Vagina (tissue), 2 donors: ENCODE measurements at places on chromosomes 12 and 14.
A peak's percentile ranks its signal among the peaks of the same experiment; 100 is the strongest.

DNA sequence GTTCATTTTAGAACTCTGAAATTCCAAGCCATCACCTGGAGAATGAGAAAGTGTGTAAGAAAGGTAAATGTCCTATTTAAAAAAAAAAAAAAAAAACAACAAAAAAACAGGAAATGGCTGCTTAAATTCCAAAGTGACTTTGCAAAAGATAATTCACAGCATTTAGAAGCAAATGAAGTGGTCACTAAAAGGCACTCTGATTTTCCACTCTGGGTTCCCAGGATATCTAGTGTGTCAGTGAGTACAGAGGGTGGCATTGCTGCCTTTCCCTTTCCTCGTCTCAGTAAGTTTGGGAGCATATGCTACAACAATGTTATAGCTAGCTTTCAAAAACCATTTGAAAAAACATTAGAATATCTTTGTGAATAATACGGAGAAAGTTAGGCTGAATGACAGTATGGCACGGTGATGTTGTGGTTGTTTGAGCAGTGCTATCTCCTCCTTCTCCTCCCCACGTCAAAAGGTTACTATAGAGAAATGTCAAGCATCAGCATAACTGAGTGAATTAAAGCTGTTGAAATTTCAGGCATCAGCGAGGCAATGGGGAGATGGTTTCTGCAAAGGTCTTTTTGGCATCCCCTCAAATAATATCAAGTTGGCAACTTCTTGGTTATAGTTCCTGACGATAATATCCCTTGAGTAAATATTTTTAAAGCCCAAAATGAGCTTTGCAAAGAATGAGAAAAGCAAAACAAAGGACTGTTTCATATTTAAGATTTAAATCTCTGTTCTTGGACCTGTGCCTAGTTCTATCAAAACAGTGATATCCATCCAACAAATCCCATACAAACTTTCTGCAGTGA, 164.5 kb upstream of the E2F7 start:
- no peak for DNase-seq

DNA sequence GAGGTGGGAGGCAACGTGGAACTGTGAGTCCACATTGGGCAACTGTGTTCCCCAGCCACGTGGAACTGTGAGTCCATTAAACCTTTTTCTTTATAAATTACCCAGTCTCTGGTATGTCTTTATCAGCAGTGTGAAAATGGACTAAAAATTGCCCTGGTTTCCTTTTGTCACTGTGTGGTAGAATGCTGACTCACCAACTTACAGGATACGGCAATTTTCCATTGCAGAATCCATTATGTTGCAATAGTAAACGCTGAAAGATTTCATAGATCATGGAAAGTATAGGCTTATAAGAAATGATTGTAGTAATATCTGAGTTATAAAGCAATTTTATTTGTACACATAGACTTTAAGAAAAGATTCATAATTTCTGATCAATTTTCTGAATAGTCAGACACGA, 93.0 kb downstream of the GTF2A1 start:
- no peak for DNase-seq

GRCh38 chr12:50043854-50044253, 13.5 kb upstream of the ASIC1 start:
- DNase-seq: no peak

DNA sequence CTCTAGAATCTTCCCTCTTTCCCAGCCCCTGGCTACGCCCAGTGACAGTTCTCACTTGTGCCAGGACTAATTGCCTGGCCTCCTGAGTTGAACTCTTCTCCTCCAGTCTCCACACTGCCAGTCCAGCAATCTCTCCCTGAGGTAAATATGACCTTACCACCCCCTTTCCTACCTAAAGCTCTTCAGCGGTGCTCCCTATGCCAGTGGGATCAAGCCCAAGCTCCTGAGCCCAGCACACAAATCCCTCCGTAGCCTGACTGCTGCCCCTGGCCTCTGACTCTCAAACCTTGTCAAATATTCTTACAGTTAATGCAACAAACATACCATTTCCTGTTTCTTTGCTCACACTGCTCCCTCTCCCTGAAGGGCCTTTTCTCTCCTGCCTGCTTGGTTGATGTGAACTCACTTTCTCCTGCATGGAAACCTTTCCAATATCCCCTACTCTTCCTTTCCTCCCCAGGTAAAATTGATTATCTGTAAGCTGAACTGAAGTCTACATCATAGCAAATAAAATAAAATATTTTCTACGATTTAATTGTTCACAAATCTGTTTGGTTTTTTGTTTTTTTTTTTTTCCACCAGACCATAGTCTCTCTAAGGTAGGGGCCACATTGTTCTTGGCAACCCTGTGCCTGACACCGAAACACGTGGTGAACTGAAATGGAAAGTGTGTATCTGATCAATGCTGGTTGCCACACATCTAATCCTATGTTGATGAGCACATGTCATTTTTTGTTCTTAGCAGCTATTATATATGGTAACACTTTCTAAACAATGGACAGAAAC, 147.5 kb downstream of the SLC38A6 start:
- DNase-seq: no peak

DNA sequence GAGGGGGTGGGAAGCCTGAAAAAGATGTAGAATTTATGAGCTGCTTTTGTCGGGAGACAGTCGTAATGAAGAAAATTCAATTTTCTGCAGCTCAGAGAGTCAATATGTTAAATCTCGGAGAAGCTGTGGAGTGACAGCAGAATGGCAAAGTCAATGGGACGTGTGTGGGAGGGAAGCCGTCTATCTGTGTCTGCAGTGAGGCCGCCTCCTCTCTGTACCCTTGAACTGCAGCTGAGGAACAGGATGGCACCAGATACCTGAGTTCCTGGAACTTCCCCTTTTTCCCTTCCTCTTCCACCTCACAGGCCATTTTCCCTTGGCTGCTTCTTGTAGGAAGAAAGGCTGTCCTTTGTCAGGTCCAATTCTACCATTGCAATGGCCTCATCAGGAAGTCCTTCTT, 9.3 kb upstream of the CALCOCO1 start:
- DNase-seq: no peak

DNA sequence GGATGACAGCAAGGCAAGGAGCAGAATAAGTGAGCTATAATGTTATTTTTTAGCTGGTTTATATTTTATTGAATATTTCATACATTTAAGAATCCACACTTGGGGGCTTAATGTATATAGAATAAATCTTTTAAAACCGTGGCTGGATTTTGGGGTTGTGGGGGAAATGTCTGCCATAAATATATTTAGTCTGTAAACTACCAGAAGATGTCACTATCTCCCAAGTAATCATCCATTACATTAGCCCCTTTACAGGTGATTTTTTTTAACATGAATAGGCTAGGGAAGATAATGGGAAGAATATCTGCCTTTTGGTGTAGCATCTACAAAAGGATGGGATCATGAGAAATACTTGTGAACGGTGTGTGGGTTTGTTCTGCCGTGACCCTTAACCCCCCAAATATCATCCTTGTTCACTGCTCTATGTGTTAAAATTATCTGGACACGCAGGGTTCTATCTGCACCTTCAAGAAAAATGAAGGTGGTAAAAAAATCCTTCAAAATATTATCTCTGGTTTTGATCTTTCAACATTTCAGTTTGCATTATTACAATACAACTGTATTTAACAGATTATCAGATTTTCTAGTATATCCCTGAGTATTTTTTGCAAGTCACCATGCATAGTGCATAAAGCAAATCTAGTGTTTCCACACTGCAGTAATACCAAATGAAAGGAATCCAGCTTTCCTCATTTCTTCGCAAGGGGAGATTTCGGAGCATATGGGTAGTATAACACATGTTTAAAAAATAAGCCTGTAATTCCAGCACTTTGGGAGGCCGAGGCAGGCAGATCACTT, 8.0 kb upstream of the SLC17A8 start:
- no peak for DNase-seq

GRCh38 chr14:77912754-77913556, 113.0 kb downstream of the ADCK1 start:
- no peak for DNase-seq

- DNase-seq: no peak
Observed at GRCh38 chr12:47834199-47834903, 14.6 kb upstream of the HDAC7 start.

DNA sequence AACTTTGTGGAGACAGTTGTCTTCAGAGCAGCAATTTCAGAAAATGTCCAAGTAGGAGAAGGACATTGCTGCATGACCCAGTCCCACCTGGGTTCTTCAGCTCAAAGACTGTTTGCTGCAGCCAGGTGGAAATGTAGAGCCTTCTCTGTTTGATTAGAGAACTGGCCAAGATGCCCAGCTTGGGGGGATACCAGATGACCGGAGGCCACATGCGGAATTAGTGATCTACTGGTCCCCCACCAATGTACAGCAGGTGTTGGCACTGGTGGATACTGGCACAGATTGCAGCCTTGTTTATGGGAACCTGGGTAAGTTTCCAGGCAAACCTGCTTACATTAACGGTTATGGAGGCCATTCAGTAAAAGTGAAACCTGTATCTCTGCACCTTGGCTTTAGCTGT, 555.3 kb downstream of the SLC6A15 start:
- no peak for DNase-seq

DNA sequence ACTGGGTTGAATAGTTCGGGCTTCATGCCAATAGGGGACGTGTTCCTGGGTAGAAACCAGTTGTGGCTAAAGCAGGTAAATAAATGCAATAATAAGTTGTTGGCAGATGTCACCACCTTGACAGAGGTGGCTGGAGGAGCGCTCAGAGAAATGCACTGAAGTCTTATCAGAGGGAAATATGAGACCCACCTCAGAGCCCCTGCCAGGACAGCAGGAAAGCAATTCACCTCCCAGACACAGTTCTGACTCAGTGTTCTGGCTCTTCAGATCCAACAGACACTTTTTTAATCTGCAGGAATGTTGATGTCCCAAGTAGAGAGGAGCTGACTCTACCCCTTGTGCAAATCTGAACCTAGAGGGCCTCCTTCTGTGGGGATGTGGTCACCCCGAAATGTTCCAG, 687.1 kb upstream of the FBXO33 start:
- no peak for DNase-seq

GRCh38 chr12:41972598-41972997, 172.1 kb downstream of the GXYLT1 start:
- no peak for DNase-seq

DNA sequence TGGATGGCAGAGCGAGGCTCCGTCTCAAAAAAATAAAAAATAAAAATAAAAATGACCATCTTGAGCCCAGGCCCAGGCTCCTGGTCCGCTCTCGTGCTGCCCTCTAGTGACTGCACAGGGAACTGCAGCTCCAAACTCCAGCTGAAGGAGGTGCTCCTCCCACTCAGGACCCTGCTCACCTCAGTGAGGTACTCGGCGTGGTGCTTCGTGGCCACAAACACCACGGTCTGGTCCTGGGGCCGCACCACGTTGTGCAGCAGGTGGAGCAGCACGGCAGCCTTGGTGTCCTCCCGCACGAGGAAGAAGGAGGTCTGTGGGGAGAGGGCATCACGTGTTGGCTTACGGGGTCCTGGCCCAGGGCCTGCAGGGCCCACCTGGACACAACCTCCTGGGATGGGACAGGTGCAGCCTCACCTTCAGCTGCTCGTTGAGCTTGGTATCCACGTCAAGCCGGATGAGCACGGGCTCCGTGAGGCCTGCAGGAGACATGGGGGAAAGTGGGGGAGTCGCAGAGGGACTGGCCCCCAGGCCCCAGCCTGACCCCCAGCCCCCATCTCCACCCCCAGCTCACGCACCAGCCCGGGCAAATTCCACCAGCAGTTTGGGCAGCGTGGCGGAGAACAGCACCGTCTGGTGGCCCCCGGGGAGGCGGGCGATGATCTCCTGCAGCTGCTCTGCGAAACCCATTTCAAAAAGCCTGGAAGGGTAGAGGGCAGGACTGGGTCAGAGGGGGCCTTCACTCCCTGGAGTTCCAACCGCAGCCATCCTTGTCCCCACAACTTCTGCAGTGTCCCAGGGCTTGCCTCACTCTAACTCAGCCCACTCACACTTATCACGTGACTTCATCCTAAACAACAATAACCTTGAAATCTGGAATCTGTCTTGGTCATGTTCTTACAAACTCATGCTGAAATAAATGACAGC, 10.6 kb downstream of the DDX54 start:
- DNase-seq: no peak

DNA sequence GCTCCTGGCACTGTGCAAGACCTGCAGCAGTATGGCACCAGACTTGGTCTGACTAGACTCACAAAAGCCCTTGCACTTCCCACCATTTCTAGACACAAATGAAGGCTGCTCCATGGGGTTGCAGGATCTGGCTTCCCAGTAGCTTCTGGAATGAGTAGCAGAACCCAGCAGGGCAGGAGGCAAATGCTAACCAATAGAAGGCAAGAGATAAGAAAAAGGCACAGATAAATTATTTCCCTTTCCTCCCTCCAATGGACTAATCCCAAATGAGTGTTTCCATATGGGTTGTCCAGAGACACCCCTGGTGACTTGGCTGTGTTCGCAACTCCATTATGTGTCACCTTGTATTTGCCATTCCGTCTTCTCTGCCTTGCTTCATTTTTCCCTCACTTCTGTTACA, 49.7 kb downstream of the KIF21A start:
- no peak for DNase-seq

GRCh38 chr14:105439710-105440553, 20.3 kb downstream of the MTA1 start:
- DNase-seq: no peak

GRCh38 chr12:130199581-130200390, 37.5 kb downstream of the FZD10 start:
- peak; percentile 85 for DNase-seq

DNA sequence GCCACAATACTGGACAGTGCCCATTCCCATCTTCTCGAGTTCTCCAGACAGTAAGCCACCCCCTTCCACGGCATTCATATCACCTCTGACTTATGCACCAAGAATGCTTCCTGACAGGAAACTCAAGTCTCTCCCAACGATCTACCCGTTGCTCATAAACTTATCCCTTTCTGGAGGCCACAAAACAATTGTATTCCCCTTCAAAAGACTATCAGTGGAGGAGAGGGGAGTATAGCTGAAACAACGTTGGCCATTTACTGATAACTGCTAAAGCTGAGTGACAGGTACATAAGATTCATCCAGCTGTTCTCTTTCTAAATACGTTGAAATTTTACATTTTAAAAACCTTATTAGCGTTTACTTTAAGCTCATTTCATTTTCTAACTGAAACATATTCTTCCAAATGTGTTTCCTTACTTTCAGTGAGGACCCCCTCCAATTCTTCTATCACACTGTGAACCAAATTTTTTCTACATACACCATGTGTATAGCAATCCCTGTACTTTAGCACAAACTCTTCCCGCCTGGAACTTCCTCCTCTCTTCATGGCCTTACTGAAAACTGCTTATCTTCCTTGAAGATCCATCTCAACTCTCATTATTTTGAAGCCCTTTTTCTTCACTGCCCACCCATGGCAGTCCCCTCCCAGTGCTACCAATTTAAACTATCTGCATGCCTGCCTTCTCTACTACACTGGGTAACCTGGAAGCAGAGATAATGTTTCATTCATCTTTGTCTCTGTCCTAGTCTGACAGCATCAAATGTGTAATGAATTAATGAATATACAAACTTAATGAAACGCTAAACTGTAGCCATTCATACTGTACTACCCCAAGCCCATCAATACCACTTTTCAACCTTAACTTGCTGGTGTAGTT, 28.8 kb downstream of the ATXN2 start:
- DNase-seq: no peak

DNA sequence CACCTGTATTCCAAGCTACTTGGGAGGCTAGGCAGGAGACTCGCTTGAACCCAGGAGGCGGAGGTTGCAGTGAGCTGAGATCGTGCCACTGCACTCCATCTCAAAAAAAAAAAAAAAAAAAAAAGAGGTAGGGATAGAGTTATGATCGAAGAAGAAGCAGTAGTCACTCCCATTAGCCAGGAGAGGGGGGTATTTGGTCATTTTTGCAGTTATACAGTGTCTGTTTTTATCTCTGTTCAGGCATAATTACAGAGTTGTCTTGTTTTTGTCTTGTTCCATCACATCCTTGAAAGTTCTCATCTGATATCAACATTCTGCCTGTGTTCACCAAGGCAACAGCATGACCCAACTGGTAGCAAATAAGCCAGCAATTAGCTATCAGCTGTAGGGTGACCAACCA, 98.5 kb upstream of the TMPO start:
- no peak for DNase-seq
